ENCODE measurements at places on chromosomes 12 and 14.

DNA sequence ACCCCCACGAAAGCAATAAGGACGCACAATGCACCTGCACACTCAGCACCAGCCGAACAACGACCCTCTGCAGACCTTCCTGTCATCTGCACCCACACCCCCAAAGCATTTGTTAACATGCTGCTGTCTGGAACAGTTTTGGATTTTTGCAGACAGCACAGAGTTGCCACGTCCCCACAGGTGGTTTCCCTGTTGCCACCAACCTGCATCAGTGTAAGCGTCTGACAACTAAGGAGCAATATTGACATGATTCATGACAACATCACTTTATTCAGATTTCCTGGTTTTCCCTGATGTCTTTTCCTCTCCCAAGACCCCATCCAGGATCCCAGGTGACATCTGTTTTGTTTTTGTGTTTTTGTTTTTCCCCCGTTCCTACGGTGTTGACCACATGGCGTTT, 150.7 kb upstream of the C14orf180 start:
- no peak for DNase-seq

DNA sequence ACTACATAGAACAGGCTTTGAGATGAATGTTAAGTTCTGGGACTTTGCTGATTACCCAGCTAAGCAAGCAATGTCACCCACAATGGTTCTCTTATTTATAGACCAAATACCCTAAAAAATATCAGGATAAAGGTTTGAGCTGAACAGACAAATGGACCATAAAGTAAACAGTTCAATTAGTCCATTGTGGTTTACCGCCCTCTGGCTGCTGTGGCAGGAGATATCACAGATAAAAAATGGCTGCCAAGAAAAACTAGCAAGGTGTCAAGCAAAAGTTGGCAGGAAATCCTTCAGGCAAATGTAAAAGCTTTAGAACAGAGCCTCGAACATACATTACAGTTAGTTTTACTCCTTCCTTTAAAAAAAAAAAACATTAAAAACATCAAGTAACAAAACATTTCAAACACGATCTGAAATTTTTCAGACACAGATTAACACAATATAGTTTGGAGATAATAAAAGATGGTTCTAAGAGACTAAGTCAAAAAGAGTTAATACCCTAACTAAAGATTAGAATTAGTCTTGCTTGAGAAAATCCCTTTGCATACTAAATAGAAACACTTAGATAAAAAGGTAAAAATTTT, 41.3 kb downstream of the MED13L start:
- peak; percentile 33 for DNase-seq

DNA sequence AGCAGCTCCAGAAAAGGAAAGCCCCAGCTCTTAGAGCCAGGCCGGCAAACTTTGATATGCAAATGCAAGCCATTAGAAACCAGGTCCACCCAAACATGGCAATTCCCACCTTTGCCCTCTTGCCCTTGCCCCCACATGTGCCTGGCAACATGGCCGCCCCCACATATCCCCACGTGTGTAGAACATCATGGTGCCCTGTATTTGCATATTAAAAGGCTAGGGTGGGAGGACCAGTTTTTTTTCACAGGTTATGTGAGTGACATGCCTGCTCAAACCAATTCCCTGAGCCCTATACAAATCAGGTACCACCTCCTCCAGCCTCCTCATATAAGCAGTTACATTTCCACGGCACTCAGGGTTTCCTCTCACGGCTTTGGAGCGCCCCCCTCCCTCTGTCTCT, 6.1 kb upstream of the ALDH1L2 start:
- DNase-seq = no peak

GRCh38 chr12:18492372-18493025, 231.2 kb downstream of the PIK3C2G start:
- no peak for DNase-seq

GRCh38 chr12:120689397-120690082, 2.6 kb downstream of the MLEC start:
- DNase-seq = no peak

DNA sequence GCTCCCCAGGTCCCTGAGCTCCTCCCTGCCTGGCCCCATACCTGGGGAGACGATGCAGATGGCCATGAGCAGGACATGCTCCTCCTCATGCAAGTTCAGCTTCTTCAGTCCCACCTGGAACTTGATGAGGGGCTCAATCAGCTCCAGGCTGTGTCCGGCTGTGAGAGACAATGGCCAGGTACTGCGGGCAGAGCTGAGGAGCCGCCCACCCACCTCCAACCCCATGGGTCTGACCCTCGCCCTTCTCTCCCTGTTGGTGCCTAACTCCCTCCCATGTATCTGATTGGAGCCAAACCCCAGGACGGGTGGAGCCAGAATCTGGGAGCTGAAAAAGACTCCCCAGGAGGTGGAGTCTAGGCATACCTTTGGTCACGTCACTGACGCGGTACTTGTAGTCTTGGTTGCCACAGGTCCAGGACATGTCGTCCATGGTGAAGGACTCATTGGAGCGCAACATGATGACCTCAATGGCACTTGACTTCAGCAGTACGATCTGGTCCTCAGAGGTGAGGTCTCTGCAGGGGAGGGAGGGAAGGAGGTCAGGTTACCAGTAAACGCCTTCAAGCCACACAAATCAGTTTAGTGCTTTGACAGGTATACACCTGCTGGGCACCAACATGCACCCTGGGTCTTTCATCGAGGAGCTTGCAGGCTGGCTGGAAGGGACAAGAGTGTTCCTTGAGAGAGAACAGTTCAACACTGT, 26.7 kb upstream of the HDAC7 start:
- no peak for DNase-seq

DNA sequence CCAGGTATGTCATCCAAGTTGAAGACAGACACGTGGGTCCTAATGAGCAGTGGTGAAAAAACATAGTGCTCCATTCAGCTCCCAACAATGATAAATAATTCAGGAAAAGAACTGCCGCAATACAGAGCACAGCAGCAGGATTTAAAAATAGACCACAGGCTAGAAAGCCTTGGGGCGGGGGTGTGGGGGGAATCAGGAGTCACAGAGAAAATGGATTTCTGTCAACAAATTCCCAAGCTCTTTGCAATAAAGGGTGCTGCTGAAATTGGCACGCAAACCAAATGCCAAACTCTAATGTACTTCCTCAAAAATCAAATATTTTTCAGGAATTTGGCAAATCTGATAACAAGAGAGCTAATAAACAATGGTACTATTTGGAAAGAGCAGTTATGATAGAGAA, 58.6 kb downstream of the R3HDM2 start:
- no peak for DNase-seq

DNA sequence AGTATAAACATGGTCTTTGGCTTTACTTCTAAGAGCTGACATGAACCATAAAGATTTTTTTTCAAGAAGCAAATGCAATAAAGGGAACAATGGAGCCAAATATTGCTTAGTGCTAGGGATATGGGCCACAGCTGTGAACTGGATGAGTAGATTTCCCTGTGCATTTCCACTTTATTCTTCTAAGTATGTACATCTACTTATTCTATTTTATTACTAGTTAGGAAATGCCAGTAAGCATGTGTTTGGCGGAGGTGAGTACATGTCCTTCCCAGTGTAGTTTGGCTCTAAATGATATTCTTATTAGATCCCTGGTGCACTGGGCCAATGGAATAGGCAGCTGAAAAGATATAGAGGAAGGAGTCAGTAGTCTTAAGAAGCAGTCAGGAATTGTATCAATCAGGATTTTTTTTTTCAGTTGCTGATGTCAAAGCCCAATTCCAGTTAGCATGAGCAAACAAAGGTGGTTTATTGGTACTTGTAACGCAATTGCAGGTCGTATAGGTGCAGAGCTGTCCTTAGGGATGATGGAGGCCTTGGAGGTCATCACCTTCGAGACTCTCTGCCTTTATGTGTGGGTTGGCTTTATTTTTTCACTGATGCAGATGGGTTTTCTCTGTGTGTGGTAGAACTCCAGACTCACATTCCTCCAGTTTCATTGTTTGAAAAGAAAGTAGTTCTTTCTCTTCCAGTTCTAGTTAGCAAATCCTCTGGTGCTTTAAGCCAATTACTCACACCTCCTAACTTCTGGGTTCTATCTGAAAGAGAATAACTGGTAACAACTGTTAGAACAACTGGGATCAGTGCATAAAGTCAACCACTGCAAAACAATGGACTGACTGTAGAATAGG, 139.0 kb upstream of the LRIG3 start:
- DNase-seq = no peak

GRCh38 chr14:72788972-72789728, 104.8 kb downstream of the DPF3 start:
- DNase-seq = no peak
